ENCODE measurements at places on chromosomes 5 and 9.
A peak's percentile ranks its signal among the peaks of the same experiment; 100 is the strongest.

DNA sequence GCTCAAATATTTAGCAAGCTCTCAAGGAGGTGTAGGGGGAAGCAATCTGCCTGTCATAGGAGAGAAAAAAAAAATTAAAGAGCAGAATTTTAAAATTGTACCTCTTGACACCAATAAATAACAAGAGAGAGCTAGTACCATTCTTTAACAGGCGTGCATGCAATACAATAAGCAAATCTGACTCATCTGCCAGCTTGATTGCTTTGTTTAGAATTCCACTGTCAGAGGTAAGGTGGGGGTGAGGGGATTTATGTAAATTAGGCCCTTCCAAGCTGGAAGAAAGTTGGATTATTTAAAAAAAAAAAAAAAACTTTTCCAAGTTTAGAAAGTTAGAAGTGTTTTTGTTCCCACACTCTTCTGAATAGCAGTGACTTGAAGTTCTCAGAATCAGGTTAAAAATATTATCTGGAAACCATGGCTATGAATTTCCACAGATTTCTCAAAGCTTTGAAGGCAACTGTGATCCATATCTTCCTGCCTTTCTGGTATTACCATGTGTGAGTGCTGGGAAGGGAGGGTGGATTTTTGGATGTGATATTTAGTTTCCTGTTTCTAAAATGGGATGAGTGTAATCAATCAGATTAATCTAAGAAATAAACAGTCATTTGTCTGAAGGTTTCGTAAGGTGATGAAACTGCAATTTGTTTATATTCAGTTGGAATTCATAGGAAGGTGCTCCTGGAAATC is 477.5 kb downstream of the TLE4 start:
- DNase-seq, result no peak

GRCh38 chr9:86732514-86733171 is 214.7 kb downstream of the GAS1 start:
- DNase-seq, result peak; percentile 94

GRCh38 chr9:107833295-107833694 is 343.7 kb upstream of the KLF4 start:
- DNase-seq, result no peak

DNA sequence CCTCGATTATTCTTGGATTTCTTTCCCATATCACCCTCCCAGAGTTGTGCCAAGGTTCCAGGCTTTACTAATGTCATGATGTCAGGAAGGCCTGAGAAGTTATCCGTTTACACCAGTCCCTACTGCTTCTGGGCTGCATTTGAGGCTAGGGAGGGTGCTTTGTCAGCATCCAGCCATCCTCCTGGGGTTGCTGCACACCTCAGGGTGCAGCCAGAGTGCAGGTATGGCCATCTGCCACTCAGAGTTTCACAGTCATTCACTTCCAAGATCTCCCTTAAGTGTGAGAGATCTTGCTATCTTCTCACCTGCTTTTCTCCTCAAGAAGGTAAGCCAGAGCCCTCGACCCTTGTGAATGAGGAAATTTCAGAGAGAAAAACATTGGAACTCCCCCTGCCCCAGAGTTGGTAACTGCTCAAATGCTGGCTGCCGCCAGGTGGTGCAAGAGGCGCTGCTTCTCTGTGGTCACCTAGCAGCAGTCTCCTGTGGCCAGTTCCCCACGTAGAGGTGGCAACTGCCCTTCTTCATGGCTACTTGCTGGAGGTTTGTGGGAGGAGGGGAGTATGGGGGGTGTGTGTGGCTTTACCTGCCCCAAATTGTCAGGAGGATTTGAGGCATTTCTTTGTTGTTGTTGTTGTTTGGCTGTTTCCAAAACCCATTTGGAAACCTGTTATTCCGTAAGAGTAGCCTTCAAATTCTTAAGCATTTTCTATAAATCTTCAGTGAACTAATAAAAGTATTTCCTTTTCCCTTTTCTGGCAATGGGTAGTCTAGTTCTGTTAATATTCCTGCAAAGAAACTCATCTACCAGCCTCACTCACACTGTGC is 259.6 kb upstream of the DMRT1 start:
- DNase-seq, result no peak

DNA sequence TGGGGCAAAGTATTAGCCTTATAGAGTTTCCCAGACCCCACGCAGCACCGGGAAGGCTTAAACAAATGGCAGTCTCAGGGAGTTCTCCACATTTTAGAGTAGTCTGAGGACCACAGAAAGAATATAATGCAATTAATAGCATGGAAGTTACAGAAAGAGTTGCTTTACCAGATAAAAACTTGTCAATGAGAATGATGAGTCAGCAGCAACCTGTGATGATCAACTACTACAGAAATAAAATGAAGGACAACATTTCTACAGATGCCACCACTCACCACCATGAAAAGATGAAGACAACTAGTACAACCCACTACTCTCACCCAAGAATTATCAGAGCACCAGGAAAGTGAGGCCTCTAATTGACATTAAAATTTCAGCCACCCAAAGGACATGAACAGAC is 120.7 kb downstream of the NR2F1-AS1 start:
- DNase-seq, result no peak

DNA sequence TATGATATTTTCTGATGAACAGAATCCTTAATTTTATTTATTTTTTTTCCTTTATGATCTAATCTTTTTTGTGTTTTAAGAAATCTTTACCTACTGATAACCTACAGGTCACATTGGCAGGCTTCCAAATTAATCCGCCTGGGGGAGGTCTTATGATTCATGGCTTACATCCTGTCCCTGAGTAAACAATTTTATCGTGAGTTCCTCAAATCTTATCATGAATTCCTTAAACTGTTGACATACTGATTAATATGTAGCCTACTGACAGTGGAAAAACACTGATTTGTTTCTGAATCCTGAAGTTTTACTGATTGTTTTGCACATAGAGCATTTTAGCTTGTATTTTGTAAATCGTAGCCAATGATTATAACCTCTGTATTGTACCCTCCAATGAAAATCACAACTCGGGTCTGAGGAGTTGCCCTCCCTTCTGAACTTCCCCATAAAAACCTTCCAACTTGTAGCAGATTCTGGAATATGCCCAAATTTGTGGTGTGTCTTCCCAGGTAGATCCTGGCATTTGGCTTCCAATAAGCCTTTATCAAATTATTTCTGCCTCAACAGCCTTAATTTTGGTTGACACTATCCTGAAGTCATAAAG is 105.6 kb downstream of the VCAN start:
- no peak for DNase-seq

DNA sequence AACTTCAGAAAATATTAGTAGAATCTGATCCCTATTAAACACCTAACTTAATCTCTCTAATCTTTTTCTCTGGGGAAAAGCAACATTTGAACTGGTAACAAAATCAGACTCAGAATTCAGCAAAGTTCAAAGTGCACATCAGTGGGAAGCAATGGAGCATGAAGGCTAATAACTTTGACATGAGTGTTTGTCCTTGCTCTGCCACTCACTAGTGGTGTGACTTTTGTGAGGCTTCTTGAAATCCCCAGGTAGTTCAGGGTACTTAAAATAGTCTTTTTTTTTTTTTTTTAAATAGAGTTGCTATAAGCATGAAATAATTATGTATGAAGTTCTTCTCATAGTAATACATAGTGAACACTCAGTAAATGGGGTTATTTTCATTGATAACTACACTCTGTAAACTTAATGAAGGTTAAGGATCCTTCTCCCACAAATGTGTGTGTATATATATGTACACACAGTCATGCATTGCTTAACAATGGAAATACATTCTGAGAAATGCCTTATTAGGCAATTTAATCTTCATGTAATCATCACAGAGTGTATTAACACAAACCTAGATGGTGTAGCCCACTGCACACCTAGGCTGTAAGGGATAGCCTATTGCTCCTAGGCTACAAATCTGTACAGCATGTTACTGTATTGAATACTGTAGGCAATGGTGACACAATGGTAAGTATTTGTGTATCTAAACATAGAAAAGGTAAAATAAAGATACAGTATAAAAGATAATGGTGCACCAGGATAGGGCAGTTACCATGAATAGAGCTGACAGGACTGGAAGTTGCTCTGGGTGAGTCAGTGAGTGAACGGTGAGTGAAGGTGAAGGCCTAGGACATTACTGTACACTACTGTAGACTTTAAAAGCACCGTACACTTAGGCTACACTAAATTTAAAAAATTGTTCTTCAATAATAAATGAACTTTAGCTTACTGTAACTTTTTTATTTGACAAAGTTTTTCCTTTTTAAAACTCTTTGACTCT is 73.3 kb upstream of the HMHB1 start:
- no peak for DNase-seq

DNA sequence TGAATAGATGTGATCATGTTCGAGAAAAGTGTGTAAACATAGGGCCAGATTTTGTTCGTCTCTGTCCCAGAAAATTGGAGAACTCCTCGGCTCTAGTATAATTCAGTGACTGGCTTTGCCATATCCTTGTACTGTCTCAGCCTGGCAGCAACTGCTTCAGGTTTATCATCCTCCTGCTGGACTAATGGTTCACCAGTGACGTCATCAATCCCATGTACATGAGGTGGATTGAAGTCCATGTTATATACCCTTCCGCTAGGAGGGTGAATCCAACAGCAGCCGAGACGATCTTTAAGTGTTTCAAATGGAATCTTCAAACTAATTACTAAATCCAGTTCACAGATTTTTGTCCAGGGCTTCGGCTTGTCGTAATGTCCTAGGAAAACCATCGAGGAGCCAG is 17.1 kb upstream of the PLPP1 start:
- no peak for DNase-seq

- no peak for DNase-seq
Observed at GRCh38 chr5:177329883-177330282, 18.2 kb upstream of the MXD3 start.

- peak; percentile 57 for DNase-seq
Observed at GRCh38 chr5:123035918-123036390, 571 bp downstream of the PPIC start.

- no peak for DNase-seq
Observed at GRCh38 chr5:93870649-93871048, 129.2 kb upstream of the POU5F2 start.

Measured in tongue (tissue), 3 donors.